ENCODE measurements at places on chromosomes 16 and 17. TPM values are rescaled to one million over a fixed set of nuclear protein-coding genes. Genes with fewer than 3 reads are reported as not detected.

GRCh38 chr17:58416937-58417299 is 416 bp downstream of the RNF43 start:
- H3K27me3 ChIP-seq: no peaks in the 10 kb centered on the region
- no peaks in the 10 kb centered on the region for H3K36me3 ChIP-seq
- DNase-seq: no peak
- peak overlapping the region; percentile 80 for H3K27ac ChIP-seq
- peaks cover 23% of the 10 kb centered on the region for H3K4me1 ChIP-seq

DNA sequence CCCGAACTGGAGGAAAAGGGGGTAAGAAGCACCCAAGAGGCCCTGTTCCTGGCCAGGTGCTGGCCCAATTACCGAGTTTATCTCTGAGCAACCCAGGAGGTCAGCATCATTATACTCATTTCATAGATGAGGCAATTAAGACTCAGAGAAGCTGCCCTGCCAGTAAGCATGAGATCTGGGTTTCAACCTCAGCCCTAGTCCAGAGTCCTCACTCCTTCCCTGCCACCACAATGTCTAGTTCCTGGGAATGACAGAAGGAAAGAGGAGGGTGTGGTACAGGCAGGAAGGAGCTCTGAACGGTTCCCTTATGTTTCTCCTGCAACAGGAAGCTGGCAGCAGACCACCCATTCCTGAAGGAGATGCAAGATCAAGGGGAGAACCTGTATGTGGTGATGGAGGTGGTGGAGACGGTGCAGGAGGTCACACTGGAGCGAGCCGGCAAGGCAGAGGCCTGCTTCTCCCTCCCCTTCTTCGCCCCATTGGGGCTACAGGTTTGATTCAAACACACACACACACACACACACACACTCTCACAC is 7.4 kb downstream of the GSDMA start:
- no peaks in the 10 kb centered on the region for H3K27me3 ChIP-seq
- H3K27ac ChIP-seq: no peak overlapping the region
- no peak overlapping the region for H3K4me3 ChIP-seq

- no peak overlapping the region for H3K27ac ChIP-seq
- DNase-seq: no peak
- H3K4me1 ChIP-seq: no peaks in the 10 kb centered on the region
- H3K36me3 ChIP-seq: no peaks in the 10 kb centered on the region
- H3K27me3 ChIP-seq: no peaks in the 10 kb centered on the region
Observed at GRCh38 chr16:76656994-76657393, 379.8 kb downstream of the CNTNAP4 start.

- no peak for DNase-seq
- H3K4me3 ChIP-seq: no peak overlapping the region
- no peaks in the 10 kb centered on the region for H3K36me3 ChIP-seq
- H3K4me1 ChIP-seq: no peaks in the 10 kb centered on the region
- no peaks in the 10 kb centered on the region for H3K27me3 ChIP-seq
Observed at GRCh38 chr16:83733301-83733700, 74.5 kb upstream of the HSBP1 start.

- H3K4me1 ChIP-seq: no peaks in the 10 kb centered on the region
- H3K27ac ChIP-seq: no peak overlapping the region
Observed at GRCh38 chr17:34872640-34873039, 88.6 kb downstream of the CCT6B start.

GRCh38 chr16:83392743-83393142 is 415.0 kb upstream of the HSBP1 start:
- H3K36me3 ChIP-seq: no peaks in the 10 kb centered on the region
- no peaks in the 10 kb centered on the region for H3K4me1 ChIP-seq
- DNase-seq: no peak
- H3K27me3 ChIP-seq: no peaks in the 10 kb centered on the region

DNA sequence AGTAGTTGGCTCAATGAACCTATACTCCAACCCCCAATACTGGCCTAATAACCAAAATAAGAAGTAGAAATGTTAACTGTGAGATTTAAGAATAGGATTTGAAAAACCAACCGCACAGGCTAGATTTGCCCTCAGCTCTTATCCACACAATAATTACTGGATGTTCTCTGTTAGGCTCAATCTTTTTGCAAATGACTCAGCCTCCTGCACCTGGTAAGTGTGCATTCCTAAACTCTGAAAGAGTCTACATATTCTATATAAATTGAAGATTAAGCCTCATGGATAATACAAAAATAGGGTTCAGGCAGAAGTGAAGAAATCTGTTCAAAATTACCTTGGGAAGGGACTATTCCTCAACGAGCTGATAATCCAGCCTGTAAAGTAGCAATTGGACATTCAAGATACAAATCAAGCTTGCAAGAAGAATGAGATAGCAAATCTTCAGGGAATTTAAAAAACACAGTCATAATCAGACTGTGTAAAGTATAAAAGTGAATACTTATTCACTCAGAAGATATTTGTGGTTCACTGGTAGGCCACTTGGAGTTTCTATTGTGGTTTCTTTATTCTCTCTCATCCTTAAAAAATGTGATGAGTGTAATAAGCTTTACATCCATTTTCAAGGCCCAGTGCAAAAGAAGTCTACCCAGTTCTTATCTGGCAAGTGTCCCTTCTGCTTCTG is 931.9 kb upstream of the SOX9 start:
- H3K36me3 ChIP-seq: no peaks in the 10 kb centered on the region
- no peaks in the 10 kb centered on the region for H3K4me1 ChIP-seq
- H3K27me3 ChIP-seq: no peaks in the 10 kb centered on the region
- no peak overlapping the region for H3K4me3 ChIP-seq

DNA sequence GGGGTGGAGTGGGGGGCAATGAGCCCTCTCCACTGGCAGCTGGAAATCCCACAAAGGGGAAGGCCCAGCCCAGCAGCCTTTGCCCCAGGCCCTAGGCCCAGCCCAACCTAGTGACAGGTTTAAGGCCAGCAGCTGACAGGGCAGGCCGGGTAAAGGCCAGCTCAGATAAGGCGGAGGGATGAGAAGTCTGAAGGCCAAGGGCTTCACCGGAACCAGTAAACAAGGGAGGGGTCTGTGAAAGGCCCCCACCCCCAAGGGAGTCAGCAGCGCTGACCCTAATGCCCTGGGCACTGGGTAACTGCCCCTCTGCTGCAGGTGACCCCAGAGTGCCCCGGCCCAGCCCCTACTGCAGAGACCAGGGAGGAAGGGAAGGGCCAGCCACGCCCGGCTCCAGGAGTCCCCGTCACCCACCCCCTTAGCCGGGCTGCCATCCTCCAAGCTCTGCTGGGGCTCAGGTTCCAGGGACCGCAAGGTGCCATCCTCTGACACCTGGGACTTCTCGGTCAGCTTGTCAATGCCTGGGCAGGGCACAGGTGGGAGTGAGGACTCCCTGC is 17.5 kb downstream of the OTOP3 start:
- no peaks in the 10 kb centered on the region for H3K4me1 ChIP-seq
- no peak for DNase-seq
- peaks cover 43% of the 10 kb centered on the region for H3K36me3 ChIP-seq
- no peaks in the 10 kb centered on the region for H3K27me3 ChIP-seq

GRCh38 chr16:64417711-64418227 is 704.1 kb downstream of the CDH11 start:
- H3K27ac ChIP-seq: no peak overlapping the region
- no peaks in the 10 kb centered on the region for H3K36me3 ChIP-seq

- H3K4me1 ChIP-seq: peaks cover 30% of the 10 kb centered on the region
- H3K27me3 ChIP-seq: no peaks in the 10 kb centered on the region
- DNase-seq: no peak
- peaks cover 23% of the 10 kb centered on the region for H3K36me3 ChIP-seq
- H3K27ac ChIP-seq: no peak overlapping the region
- H3K4me3 ChIP-seq: no peak overlapping the region
Observed at GRCh38 chr17:82239926-82240505, 11.2 kb downstream of the SLC16A3 start.

DNA sequence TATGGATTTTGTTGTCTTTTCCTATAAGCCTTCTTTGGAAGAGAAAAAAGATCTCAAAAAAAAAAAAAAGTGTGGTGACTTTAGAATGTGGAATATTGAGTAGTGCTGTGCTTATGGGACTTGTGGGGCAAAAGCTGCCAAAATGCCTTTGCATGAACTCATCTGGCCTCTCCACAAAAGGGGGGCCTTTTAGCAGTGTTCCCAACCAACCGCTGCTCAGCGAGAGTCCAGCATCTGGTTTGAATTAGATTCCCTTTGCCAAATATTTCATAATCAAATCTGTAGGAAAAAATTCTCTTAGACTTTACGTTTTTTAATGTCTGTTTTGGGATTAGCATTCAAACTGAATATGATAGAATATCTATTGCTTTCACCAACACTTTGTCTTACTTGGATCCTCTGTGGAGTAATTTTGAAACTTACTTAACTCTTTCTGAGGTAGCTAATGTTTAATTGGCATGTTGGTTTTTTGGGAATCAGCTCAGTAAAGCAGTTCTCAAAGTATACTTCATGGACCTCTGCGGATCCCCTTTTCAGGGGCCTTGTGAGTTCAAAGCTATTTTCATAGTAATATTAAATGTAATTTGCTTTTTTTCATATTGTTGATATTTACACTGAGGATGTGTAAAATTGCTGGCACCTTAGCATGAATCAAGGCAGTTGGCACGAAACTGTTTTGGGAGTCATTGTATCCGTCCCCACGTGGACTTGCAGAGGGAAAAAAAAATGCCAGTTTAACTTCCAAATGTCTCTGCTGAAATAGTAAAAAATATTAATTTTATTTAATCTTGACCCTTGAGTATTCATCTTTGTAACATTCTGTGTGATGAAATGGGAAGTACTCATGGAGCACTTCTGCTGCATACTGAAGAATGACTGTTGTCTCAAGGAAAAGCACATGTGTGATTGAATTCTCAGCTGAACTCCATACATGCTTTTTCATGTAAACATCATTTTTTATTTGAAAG is 34.7 kb upstream of the VPS4A start:
- H3K27ac ChIP-seq: no peak overlapping the region
- H3K4me3 ChIP-seq: no peak overlapping the region
- H3K27me3 ChIP-seq: no peaks in the 10 kb centered on the region
- H3K4me1 ChIP-seq: no peaks in the 10 kb centered on the region

- H3K27ac ChIP-seq: no peak overlapping the region
- H3K27me3 ChIP-seq: no peaks in the 10 kb centered on the region
- no peaks in the 10 kb centered on the region for H3K36me3 ChIP-seq
- DNase-seq: no peak
- H3K4me1 ChIP-seq: no peaks in the 10 kb centered on the region
Observed at GRCh38 chr17:80839970-80840369, 151.7 kb upstream of the CHMP6 start.

GRCh38 chr16:86074651-86075487 is 175.9 kb downstream of the IRF8 start:
- no peaks in the 10 kb centered on the region for H3K27me3 ChIP-seq
- H3K4me1 ChIP-seq: no peaks in the 10 kb centered on the region
- H3K27ac ChIP-seq: no peak overlapping the region

DNA sequence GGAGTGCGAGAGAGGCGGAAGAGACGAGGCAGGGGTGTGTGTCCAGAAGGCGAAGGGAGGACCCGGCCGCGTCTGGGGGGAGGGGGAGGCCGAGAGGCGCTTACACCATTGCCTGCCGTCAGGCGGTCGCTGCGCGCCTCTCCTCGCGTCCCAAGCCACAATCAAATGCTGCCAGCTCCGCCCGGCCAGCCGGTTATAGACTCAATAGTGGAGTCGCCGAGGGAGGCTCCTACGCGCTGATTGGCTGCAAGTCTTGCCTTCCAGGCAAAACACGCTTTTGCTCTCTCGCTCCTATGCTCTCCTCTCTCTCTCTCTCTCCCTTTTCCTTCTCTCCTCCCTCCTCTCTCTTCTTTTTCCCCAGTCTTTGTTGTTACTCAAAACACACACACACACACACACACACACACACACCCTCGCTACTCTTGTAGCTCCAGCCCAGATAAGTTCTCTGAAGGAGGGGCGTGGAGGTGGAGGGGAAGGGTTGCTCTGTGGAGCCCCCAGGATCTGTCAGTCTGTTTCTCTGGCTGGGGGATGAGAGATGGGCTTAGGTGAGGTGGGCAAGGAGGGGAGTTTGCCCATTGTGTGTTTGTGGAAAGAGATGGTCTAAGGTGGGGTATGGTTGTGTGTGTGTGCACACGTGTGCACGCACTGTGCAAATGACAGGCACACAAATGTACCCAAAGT is at the start of gene DLX3:
Gene DLX3, minus strand, starts transcription at position 170 of the 684 bp plus-strand sequence. CDS start 226 bp downstream, outside the sequence.
- H3K4me1 ChIP-seq: peaks cover 4% of the 10 kb centered on the region
- peak; percentile 76 for DNase-seq
- no peak within 1 kb of the TSS for H3K4me3 ChIP-seq
- H3K27me3 ChIP-seq: no peaks in the 10 kb centered on the region
- H3K27ac ChIP-seq: no peak within 1 kb of the TSS

DNA sequence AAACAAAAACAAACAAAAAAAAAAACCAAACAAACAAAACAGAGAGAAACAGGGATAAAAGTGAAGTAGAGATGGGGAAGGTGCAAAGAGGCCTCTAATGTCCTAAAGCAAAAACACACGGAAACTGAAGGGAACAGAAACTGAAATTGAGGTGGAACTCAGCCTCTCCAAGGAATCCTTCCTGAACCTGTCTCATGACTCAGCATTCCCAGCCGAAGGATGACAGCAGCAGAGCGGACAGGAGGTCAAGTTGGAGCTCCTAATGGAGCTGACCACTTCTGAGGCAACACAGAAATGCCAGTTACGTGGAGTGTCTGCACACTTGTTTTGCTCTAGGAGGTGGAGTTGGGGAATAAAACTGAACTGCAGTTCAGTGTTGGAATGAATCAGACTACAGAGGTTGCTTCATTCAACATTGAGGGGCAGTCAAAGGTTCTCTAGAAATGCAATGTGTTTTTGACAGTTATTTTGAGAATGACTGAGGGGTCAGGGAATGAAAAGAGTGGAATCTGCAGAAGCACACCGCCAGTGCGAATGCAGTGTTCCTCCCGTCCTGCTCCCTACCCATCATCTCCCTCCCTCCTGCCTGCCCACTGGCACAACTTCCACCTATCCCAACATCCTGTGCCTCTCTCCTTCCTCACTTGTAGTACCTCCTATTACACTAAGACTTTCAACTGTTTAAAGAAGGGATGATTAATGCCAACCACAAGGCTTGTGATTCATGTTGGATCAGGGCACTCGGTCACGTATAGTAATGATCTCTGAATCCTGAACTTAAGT is 6.3 kb downstream of the UBE2O start:
- no peaks in the 10 kb centered on the region for H3K27me3 ChIP-seq
- H3K4me1 ChIP-seq: peaks cover 15% of the 10 kb centered on the region
- no peaks in the 10 kb centered on the region for H3K36me3 ChIP-seq
- peak; percentile 24 for DNase-seq

GRCh38 chr17:41912925-41913324 is 5.8 kb downstream of the ACLY start:
- H3K36me3 ChIP-seq: peaks cover 5% of the 10 kb centered on the region
- no peaks in the 10 kb centered on the region for H3K27me3 ChIP-seq
- DNase-seq: no peak
- no peak overlapping the region for H3K4me3 ChIP-seq
- no peak overlapping the region for H3K27ac ChIP-seq

GRCh38 chr16:27374804-27375425 is 27.1 kb upstream of the IL21R start:
- H3K4me1 ChIP-seq: no peaks in the 10 kb centered on the region
- DNase-seq: no peak
- H3K4me3 ChIP-seq: no peak overlapping the region
- no peaks in the 10 kb centered on the region for H3K27me3 ChIP-seq
- no peaks in the 10 kb centered on the region for H3K36me3 ChIP-seq

The NPIPA2 gene
- 4.4 TPM for polyA plus RNA-seq

The BFAR gene
- 26.6 TPM for polyA plus RNA-seq

The VTN gene
- polyA plus RNA-seq: 21.6 TPM

The PDIA2 gene
- 3,084 TPM for polyA plus RNA-seq

All from pancreas (tissue), 10 donors.